ENCODE measurements at places on chromosomes 12 and 14.

- no peak for DNase-seq
These were observed 88.7 kb downstream of the LLPH start for GRCh38 chr12:66041651-66042363.

- no peak for DNase-seq
These were observed 42.5 kb downstream of the LMO3 start for GRCh38 chr12:16563504-16563903.

DNA sequence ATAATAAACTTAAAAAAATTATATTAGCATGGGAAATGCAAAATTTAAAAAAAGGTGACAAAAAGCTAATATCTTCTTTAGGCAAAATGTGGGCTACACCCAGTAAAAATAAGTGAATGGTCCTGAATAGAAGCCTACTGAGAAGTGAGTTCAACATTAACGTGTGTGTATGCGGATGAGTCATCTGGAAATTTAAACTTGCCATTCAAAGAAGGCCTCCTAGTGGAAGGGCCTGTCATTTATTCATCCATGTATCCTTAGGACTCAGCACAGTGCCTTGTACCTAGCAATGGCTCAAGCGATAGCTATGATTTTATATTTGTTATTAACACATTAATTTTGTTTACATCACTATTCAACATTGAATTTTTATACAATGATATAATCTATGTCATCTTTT, 226.2 kb downstream of the NUBPL start:
- DNase-seq, result no peak

DNA sequence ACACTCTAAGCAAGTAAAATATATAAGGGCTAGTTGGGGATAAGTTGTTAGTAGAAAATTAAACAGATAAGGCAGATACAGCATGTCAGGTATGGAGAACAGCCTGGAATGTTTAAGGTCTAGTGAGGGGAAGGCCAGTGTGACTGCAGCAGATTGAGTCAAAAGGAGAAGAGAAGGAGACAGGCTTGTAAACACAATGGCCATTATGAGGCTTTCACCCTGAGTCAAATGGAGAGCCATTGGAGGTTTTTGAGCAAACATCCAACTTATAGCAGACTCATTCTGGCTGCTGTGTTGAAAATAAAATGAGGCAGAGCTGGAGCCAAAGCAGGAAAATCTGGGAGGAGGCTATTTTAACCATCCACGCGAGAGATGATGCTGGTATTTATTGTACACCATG, 142.0 kb downstream of the DUSP6 start:
- DNase-seq, result no peak

- DNase-seq, result no peak
These were observed 348.6 kb downstream of the SOX5 start for GRCh38 chr12:23600919-23601318.

GRCh38 chr14:66069830-66070541, 416.2 kb upstream of the CCDC196 start:
- DNase-seq, result no peak

DNA sequence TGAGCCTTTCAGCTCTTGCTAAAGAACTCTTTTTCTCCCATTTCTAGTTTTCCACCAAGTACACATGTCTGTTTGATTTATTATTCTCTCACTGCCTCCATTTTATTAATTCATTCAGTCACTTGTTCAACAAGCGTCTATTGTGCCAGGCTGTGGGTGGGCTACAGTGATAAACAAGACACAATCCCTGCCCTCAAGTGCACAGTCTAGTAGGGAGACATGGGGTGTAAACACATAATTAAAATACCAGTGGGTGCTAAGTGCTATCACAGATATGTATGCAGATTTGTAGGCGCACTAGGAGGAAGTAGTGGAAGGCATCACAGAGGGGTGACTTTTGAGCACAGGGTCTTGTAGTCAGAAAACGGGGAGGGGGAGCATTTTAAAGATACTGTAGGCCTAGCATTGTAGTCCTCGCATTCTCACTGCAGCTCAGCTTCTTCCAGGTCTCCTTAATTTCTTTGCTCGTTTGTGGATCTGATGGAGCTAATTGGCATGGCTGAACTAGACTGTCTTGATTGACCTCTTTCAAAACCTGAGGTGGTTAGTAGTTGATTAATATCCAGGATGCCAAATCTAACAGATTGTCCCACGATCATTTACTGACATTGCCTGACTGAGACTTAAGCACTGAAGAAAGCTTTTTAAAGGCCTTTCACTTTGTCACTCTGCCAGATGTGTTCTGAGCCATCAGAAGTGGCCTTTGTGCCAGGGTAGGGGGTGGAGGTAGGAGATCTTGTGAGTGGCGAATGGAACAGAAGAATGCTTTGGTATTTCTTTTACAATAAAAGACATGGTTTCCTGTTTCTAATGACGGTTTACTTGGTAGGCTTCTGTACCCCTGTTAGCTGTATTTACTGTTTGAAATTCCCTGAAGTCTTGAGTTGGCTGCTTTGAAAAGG, 116.9 kb downstream of the DIP2B start:
- DNase-seq, result no peak

- no peak for DNase-seq
These were observed 60.6 kb upstream of the GTF2A1 start for GRCh38 chr14:81281332-81281731.

- no peak for DNase-seq
These were observed 68.0 kb downstream of the GRIN2B start for GRCh38 chr12:13913371-13913770.

- DNase-seq, result no peak
These were observed 25.6 kb downstream of the MGAT4C start for GRCh38 chr12:86230516-86231146.

DNA sequence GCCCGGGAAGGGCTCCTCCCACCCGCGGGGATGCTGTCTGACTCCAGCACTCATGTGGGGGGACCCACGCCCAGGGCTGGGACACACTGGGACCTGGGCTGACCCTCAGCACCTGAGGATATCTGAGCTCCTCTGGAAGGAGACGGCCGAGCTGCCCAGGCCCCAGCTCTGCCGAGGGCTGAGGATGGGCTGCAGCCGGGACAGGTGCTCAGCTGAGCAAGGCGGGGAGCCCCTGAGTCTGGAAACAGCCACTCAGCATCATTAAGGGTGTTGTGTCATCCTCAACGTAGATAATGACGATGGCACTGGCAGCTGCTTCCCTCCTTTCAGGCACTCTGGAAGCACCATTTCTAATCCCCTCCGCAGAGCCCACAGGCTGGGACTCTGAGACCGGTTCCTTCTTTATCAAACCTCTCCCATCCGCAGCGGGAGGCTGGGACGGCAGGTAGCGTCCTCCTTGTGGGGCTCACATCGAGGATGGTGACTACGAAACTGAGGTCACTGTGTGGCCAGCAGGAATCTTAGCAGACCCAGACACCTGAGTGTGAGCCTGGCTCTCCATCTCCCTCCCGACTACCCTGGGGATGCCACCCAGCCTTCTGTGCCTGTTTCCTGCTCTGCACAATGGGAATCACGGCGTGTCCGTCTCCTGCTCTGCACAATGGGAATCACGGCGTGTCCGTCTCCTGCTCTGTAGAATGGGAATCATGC, 26.7 kb upstream of the SFSWAP start:
- DNase-seq, result no peak

- no peak for DNase-seq
These were observed 69.8 kb downstream of the SLC6A12 start for GRCh38 chr12:143964-144649.

DNA sequence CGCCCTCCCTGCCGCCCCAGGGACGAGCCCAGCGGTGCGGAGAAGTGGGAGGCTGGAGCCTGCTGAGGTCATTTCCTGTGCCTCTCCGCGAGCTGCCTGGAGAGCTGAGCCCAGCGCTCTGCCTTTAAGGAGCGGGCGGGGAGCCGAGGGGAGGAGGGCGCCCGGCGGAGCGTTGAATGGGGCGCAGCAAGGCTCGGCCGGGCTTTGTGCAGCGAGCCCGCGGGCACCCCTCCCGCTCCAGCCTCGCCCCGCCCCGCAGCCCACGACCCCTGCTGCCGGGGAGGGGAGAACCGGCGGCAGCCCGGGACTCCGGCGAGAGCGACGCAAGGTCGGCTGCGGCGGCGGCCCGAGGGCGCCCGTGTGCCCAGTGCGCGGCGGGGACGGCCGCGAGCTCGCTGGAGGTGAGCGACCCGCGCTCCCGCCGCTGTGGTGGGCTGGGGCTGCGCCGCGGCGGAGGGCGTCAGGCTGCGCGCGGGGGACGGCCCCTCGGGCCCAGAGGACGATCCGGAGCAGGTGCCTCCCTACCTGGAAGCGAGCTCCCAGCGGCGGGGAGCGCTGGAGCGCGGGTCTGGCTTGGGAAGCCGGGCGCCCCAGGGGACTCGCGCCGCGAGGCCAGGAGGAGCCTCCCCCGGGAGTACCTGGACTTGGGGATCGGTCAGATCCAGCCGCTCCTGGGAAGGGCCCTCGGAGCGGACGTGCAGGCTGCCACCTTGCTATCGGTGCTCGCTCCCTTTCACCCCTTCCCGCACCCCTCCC, at the start of gene PLEKHH1:
PLEKHH1 (plus strand) TSS at position 293 of the 756 bp plus-strand sequence. CDS start 8,578 bp downstream, outside the sequence.
- DNase-seq, result no peak

DNA sequence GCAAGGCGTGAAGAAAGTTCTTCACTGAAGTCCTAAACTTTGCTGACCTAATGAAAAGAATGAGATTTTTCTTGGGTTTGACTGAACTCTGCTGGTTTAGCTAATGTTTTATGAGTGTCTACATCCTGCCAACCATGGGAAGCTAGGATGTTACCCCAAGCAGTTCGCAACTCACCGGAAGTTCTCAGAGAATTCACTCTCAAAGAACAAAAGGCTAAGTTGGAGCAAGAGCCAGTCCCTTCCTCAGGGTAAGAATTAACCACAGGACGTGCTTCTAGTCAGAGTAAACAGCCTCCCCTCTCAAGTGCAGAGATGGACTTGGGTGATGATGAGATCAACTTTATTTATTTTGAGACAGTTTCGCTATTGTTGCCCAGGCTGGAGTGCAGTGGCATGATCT, 37.3 kb downstream of the TCHP start:
- DNase-seq, result no peak

DNA sequence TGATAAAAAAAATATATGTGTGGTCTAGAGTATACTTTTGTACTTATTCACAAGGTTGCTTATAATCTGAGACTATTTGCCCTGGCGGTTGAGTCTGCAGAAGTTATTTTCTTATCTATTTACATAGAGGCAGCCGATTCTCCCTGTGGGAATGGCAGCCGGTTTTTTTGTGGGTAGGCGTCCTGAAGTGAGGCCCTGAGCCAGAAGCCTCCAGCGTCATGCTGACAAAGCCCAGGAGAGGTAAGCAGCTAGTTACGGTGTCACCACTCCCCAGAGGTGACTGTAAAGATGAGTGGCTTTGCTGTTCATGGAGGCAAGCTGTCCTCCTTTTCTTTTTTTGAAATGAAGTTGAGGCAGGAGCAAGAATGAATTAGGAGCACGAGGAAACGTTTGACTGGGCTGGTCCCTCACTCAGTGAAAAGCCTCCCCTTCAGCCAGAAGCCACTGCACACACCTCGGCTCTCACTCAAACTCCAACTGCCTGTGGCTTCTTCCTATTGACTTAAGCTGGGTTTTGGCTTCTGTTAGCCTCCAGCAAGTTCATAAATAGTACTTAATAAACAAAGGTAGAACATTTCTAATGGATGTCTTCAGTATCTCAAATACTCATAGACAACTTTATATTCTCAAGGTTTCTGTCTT, 21.5 kb downstream of the PAX9 start:
- no peak for DNase-seq

GRCh38 chr12:21759737-21760136, 14.8 kb downstream of the KCNJ8 start:
- no peak for DNase-seq

DNA sequence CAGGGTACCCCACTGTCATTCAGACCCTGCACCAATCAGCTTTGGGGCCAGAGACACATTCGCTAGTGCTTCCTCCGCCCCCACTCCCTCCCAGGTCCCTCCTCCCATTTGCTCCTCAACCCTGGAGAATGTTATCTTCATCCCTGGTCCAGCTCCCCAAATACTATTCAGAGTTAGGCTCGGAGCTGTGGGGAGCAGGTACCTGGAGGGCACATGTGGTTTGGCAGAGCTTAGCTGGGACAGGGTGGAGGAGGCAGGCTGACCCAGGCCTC, 19.5 kb downstream of the VSX2 start:
- no peak for DNase-seq

DNA sequence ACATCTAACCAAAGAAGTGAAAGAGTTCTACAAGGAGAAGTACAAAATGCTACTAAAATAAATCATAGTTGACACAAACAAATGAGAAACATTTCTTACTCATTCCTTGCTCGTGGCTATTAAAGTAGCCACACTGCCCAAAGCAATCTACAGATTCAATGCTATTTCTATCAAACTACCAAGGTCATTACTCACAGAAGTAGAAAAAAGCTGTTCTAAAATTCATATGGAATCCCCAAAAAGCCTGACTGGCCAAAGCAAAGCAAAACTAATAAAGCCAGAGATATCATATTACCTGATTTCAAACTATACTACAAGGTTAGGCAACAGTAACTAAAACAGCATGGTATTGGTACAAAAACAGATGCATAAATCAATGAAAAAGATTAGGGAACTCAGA, 305.6 kb downstream of the RPAP3 start:
- no peak for DNase-seq

GRCh38 chr12:102096855-102097254, 23.1 kb downstream of the NUP37 start:
- DNase-seq, result no peak

DNA sequence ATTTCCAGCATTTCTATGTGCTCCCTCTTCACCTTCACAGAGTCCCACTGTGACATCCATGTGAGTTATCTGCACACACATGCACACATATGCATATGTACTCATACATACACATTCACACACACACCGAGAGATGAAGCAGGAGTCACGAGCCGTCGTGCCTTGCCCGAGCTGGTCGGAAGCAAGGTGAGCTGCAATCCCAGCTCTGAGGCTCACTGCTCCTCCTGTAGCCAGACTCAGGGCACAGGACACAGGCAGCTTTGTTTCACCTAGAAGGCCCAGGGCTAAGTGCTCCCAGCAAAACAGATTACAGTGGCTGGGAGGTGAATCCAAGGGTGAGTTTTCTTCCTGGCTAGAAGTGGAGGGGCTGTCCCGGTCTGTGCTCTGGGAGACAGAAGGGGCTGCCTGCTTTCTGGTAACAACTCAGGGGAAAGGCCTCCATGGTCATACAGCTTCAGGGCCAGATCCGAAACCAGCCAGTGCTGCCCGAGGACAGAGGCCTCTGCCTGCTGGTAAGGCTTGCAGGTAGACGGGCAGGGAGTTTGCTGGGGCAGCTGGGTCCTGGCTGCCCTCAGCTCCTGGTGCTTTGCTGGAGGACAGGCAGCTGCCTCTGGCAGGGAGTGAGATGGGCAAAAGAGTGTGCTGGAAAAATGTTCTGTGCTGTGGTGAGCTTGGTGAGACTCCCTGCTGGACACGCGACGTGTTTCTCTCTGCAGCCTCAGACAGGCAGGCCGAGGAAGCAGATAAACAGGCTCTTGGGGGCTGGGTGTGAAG, 123.7 kb downstream of the CRACR2A start:
- DNase-seq, result no peak

GRCh38 chr12:123705935-123706334, 6.2 kb upstream of the ATP6V0A2 start:
- DNase-seq, result no peak

- DNase-seq, result no peak
These were observed 72.4 kb downstream of the BICD1 start for GRCh38 chr12:32179011-32179395.

Data from activated gamma-delta T cell treated with anti-CD3 and anti-CD28 coated beads, Interleukin-2, amount 50 U/mL, for 16 hours (primary cell).